ENCODE measurements at places on chromosomes 4 and X.

DNA sequence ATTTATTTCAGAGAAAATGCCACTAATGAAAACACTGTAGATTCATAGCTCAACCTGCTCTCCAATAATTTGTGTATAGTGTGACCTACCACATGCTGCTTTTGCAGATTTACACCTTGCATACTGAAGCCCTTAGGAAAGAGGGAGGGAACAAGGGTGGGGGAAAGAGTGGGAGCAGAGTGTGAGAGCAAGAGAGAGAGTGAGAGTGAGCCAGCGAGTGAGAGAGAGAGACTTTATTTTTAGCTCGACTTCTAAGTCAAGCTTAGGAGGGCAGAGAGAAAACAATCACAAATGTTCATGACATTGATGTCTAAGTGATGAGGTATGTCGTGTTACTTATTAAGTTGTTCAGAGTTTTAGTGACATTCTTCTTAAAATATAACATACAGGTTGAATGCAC lies 112.5 kb upstream of the HAND2 start:
- no peak for DNase-seq

DNA sequence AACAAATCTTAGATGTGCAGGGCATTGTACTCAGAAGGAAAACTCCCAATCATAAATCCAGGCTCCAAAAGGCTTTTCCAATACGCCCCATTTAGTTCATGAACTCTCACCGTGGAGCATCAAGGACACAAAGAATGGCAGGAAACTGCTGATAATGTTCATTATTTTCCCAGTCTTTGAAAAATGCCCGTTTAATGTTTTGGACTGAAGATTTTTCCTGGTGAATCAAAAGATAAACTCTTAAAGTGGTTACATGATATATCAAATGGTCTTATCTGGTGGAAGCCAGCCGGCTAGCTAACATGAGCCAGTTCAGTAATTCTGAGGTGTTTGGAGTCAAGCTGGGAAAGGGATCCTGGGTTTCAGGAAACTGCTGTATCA lies 62.1 kb upstream of the AP1S2 start:
- no peak for DNase-seq

GRCh38 chr4:81913427-81913879 lies 441.7 kb upstream of the RASGEF1B start:
- DNase-seq, result peak; percentile 55

DNA sequence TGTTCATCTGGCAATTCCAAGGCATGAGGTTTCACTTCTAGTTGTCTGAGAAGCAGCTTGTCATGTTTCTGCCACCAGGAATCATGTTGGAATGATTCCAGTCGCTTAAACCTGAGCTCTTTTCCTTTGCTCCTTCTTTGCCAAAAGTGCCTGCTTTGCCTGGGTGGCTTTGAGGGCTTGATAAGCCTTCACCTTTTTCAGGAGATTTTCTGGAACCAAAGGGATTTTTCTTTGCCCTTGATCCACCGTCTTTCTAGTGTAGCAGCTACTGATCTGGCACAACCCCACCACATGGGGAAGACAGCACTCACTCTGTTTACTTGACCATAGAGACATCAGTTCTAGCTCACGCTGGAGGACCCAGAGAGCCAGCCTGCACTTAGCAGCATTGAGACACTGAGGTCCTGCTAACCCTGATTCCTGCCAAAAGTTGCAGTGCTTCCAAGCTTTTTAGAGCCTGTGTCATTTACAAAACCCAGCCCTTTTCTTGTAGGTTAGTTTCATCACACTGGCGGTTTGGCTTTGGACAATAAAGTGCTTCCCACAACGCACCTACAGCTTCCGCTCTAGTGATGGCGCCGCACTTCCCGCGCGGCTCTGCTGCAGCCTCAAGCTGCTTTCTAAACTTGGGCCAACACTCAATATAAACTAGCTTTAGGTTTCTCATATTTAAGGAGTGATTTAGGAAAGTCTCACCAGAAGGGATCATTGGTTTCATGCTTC lies 7.3 kb upstream of the CCNI start:
- DNase-seq, result no peak

GRCh38 chrX:15328131-15328530 lies 7.2 kb downstream of the PIGA start:
- DNase-seq, result no peak

GRCh38 chr4:187449702-187450101 lies 545.9 kb upstream of the ZFP42 start:
- no peak for DNase-seq

DNA sequence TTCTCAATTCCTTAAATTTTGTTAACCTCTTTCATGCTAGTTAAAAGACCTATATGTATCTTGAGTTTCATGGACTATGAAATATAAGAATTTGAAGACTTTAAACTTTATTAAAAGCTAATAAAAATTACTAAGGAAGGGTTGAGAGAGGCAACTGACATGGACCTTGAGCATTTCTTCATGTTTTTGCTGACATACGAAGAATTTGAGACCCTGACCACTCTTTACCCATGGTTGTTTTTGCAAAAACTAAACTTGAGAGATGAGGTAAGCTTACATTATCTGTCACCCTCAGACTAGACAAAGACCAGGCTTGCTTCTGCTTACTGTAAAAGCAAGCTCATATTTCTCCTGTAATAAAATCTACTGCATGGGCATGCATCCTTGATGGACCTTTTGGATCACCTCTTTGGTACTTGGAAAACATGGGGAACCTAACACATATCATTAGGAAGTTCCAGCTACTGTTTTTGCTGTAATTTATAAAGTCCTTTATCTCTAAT lies 338.2 kb upstream of the PABPC4L start:
- DNase-seq, result no peak

DNA sequence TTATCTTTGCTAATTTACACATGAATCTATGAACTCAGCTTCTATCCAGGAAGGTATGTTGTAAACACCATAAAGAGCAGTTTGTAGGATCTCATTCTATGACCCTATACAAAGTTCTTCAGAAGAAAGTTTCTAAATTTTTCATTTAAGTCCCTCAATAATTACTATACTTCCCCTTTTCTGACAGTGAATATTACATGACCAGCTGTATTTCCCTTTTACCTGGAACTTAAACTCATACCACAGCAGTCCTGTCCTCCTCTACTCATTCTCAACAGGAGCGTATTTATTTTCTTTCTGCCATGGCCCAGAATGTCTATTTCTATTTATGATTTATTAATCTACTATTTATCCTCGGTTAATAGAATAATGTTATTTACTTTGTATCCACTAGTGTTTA lies 15.8 kb downstream of the RASGEF1B start:
- no peak for DNase-seq

- peak; percentile 83 for DNase-seq
Observed at GRCh38 chrX:74550295-74550802, 64.1 kb downstream of the RLIM start.

DNA sequence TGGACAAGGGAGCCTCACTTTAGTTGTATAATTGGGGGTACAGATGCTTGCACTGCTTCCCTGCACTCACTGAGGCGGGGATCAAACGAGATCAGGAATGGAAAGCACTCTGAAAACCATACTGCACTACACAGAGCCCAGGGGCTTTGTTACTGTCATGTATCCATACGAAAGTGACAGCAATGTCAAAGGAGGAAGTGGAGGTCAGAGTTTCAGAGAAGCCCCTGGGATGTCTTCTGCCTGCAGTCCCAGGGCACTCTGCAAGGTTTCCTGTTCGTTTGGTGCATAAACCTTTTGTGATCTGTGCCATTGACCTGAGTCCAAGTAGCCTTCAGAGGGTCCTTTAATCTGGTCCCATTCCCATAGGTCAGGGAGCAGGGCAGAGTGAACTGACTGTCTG lies 31.2 kb downstream of the RNF175 start:
- DNase-seq, result no peak

DNA sequence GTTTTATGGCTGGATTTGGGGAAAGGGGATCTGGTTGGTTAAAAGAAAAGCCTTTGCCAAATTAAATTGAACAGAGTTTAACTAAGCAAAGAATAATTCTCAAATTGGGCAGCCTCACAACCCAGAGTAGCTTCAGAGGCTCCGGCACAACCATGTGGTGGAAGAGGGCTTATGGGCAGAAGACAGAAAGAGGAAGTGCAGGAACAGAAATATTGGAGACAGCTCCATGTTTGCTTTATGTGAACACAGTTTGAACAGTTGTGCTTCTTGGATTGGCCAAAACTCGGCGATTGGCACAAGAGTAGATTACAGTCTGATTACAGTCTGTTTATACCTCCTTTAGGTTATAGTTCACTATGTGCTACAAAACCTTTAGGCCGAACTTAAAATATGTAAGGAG lies 562.7 kb downstream of the TRIML1 start:
- DNase-seq, result no peak

- no peak for DNase-seq
Observed at GRCh38 chr4:47830265-47831025, 7.4 kb downstream of the CORIN start.

DNA sequence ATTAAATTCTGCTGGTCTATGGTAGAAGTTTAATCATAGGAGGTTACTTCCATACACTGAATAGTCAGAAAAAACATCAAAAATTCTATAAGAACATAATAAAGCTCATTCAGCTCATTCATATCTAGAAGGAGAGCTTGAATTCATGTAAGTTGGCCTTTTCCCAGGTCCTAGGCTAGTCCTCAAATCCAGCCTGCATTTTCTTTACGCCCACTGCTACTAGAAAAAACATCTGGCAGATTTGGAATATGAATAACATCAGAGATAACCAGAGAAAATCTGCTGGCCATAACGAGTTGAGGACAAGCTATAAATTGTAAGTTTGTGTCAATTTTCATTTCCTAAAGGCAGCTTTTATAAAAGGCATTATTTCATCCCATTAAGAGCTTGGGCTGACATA lies 95.5 kb downstream of the MXRA5 start:
- no peak for DNase-seq

DNA sequence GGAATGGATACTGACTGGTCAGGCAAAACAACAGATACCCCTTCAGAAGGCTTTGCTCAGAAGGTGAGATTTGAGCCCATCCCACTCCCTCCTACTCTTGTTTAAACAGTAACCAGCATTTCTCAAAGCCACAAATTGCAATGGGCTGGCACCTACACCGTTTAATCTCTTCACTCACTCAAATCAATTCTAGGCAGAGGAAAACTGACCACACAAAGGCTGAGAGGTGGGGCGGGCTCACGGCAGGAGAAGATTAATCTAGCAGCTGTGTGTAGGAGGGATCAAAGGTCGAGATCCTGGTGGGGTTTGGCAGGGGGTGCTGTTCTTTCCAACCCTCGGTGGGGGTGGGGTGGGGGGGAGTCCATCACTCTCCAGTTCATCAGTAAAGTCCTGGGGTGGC lies 622.4 kb downstream of the BCOR start:
- no peak for DNase-seq

DNA sequence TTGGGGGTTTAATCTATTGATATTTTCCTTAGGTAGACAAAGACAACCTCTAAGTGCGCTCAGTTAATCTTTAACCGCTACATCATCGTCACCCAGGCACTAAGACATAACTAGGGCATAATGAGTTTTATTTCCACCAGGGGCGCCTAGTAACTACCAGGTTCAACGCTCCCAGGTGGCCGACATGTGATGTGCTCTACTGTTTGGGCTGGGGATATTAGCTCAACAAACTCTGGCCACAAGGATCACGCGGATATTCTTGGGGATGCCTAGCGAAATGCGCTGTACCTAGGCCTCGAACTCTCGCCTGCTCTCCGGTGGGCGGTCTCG lies 915 bp upstream of the RAB33B start:
- no peak for DNase-seq

- DNase-seq, result no peak
Observed at GRCh38 chr4:73028621-73029020, 40.9 kb downstream of the COX18 start.

GRCh38 chr4:188841523-188841922 lies 702.3 kb downstream of the TRIML1 start:
- DNase-seq, result no peak

GRCh38 chr4:129231945-129232588 lies 136.1 kb downstream of the C4orf33 start:
- DNase-seq, result no peak

- no peak for DNase-seq
Observed at GRCh38 chr4:84529169-84529751, 30.2 kb upstream of the NKX6-1 start.

- no peak for DNase-seq
Observed at GRCh38 chr4:159298502-159298901, 195.6 kb downstream of the RAPGEF2 start.

DNA sequence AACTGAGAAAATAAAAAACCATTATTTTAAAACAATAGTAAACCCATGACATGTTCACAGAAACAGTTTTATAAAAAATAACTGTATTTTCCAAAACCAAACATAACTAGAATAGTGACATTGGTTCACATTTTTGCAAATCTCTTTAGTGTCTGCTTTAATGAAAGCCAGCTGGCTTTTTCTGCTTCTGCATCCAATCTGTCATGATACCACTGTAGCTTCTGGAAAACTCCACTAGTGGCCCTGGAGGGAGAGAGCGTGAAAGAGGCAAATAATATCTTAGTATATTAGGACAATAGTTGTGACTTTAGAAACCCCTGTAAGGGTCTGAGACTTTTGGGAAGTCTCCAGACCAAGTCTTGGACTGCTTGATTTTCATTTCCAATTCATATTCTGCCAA lies 31.1 kb downstream of the FGFBP1 start:
- DNase-seq, result no peak

DNA sequence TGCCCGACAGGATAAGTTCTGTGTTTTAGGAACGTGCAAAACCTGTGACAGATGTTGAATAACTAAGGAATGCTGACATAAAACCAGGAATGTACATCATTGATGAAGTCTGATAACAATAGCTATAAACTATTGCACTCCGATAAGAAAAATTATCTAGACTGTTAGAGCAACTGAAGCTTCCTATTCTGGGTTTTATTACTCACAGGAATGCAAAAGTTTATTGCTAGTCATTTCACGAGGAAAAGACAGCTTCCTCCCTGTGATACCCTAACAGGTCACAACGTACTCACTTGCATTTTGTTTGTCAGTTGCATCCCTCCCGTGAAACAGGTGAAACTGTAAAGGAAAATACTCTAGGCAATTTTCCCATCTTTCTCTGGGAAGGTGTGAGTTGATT lies 65.9 kb downstream of the CLDN22 start:
- DNase-seq, result no peak

GRCh38 chrX:16119353-16120220 lies 3.8 kb upstream of the GRPR start:
- DNase-seq, result no peak

GRCh38 chr4:79576429-79576753 lies 168.4 kb upstream of the GK2 start:
- no peak for DNase-seq

- peak; percentile 72 for DNase-seq
Observed at GRCh38 chrX:80335062-80335830, 85.0 kb upstream of the TENT5D start.

DNA sequence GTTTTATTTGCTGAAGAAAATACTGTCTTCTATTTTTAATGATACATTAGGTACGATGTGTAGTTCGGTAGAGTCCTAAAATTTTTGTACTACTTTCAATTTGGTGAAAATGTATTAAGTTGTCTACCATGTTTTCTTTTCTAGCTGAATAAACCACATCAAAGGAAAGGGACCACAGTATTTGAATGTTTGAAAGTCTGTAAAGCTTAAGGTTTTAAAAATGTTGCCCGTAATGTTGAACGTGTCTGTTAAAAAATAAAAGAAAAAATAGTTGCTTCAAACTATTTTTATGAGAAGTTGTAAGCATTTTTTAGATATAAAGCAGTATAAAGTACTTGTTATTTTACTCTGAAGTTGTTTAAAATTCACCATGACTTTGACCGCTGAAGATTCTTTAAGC lies 3.2 kb downstream of the CDKN2AIP start:
- DNase-seq, result no peak

GRCh38 chr4:17613761-17614415 lies 553 bp upstream of the MED28 start:
- no peak for DNase-seq

GRCh38 chrX:10326578-10326977 lies 169.8 kb downstream of the CLCN4 start:
- peak; percentile 13 for DNase-seq

GRCh38 chrX:106742805-106743204 lies 16.3 kb downstream of the RNF128 start:
- DNase-seq, result no peak

Measured in adrenal gland (tissue), 19 donors.